ENCODE measurements at places on chromosomes 16 and 17.

DNA sequence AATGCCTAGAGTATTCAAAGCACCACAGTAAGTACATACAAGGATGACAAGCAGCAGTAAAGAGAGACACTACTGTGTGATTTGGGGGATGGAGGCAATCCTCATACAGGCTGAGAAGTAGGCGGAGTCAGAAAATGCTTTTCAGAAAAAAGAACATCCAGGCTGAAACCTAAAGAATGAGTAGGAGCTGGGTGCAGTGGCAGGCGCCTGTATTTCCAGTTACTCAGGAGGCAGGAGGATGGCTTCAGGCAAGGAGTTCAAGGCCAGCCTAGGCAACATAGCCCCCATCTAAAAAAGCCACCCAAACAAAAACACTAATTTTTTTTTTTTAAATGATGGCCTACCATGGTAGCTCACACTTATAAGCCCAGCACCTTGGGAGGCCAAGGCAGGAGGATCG is 10.3 kb downstream of the KANSL1 start:
- DNase-seq = no peak

DNA sequence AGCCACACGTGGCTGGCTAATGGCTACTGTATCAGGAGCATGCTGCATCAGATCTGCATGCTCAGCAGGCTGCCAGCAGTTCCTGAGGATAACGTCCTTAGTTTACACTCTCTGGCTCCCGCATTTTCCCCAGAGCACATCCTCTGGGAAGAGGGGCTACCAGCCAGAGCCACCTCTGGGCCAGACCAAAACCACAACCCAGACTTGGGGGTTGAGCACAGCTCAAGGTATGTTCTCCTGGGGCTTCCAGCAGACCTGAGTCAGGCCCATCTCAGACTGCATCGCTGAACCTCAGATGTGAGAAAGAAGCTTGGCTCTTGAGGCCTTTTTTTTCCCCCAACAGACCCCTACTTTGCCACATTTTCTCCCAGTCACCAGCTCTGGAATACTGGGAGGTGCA is 23.7 kb upstream of the WSCD1 start:
- DNase-seq = no peak

DNA sequence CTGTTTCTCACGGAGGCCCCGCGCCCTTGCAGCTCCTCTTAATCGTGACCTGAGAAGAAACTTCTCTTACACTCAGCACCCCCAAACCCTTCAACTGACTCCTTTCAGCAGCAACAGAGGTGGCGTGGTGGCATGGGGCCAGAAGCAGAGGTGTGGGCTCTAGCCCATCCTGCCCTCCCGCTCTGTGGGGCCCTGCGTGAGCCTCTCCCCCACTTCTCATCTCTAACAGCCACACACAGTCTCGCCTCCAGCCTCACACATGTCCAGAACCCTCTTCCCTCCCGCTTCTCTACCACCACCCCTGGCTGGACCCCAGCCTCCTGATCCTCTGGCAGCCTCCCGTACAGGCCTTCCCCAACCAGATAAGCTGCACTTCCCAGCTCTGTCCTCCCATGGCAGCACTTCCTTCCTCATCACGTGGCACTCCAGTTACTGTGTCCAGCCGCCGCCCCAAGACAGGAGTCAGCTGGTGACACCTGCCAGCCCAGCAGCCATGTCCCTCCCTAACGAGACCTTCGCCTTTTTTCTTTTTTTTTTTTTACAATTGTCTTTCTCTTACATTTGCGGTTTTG is 30.5 kb downstream of the NSMCE1 start:
- no peak for DNase-seq

DNA sequence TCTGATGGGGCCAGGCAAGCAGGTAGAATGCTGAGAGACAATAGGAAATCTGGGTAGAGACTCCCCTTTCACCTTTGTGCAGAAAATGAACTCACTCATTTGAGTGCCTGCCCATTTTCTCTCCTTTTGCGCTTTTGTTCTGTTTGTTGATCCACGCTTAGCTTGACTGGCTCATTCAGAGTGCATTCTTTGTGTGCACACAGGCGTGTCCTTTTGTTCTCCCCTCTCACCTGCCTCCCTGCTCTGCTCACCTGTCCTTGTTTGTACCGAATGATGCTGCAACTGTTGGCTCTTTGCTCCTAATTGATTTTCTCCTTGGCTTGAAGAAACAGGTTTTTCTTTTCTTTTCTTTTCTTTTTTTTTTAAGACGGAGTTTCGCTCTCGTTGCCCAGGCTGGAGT is 15.8 kb downstream of the PGS1 start:
- no peak for DNase-seq

DNA sequence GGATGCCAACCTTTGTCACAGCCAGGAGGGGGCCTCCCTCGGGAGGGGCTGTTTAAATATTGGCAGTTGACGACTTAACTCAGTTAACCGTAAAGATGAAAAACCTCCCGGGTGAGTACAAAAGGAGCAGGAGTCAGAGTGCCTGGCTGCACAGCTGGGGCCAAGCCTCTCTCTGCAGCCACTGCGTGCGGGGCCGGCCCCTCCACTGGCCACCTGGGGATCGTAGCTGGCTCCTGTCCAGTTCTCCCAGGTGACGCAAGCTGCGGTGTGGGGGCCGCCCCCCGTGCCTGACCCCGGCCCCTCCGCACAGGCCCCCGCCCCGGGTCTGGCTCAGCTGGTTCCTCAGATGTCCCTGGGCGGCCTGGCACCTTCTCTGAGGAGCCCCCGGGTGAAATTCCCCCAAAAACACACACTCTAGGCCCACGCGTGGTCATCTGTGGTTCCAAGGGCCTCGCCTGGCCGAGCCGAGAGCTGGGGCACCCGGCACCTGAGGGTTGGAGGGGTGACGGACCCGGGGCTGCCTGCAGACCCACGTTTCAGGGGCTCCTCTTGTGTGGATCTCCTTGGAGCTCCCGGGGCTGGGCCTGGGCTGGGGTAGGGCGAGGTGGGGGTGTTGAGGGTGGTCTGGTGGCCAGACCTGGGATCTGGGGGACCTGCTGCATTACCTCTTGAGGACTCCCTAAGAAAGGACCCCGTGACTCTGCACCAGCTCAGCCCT is 7.4 kb upstream of the CACNA1H start:
- DNase-seq = no peak

DNA sequence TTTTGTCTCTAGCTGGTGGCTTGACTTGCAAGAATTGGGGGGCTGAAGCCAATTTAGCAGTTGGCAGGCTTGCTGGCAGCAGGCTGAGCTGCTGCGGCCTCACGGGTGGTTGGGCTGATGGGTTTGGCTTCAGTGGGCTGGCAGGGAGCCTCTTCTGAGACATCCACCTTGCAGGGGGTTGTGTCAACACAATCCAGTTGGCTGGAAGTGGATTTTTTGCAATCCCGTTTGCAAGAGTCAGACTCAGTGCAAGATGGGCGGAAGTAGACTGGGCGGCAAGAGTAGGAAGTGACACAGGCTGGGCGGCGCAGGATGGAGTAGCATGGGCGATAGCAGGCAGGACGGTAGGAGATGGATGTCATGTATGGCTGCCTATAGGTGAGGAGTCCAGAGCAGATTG is 1.5 kb downstream of the KRTAP16-1 start:
- no peak for DNase-seq

DNA sequence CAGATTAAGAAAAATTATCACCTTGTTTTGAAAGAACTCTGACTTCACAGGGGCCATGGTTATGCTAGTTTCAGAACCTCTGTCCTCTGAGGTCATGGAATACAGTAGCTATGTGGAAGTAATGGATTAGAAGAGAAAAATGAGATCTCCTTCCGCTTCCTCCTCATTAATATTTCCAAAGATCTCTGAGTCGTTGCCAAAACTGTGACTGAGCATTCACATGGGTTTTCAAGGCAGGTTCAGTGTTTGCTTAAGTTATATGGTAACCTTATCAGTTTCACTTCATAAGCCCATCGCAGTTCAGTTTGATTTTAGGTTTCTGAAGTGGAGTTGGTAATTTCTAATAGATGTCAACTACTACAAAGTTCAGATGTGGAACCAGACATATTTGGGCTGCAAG is 321.2 kb upstream of the SOX9 start:
- DNase-seq = no peak

GRCh38 chr16:73737637-73738036 is 559.0 kb upstream of the PSMD7 start:
- no peak for DNase-seq

DNA sequence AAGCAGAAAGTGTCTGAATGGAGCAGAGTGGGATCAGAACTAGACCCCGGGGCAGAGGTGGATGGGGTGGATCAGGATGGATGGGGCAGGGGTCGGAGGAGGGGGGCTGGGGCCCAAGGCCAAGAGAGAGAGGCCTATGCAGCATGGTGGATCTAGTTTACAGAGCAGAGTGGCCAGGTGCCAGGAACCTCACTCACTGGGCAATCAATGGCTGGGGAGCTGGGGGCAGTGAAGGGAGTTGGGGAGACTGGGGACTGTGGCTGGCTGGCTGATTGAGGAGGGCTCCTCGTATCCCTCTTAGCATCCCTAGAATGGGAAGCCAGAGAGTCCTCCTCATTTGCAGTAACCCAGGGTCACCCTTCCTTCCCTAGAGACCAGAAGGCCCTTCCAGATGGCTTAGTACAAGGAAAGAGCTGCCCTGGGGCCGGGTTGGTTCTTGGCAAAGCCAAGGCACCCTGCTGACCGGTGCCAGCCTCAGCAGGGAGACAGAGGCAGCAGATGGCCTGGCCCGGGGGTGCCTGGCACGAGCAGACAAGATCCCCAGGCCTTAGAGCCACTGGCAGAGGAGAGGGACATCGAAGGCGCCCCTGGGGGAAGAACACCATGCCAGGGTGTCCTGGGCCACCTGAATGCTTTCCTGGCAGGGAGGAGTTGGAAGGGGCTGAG is 36.8 kb downstream of the SRCIN1 start:
- DNase-seq = no peak

- DNase-seq = no peak
Observed at GRCh38 chr16:85570735-85571562, 42.2 kb upstream of the GSE1 start.

DNA sequence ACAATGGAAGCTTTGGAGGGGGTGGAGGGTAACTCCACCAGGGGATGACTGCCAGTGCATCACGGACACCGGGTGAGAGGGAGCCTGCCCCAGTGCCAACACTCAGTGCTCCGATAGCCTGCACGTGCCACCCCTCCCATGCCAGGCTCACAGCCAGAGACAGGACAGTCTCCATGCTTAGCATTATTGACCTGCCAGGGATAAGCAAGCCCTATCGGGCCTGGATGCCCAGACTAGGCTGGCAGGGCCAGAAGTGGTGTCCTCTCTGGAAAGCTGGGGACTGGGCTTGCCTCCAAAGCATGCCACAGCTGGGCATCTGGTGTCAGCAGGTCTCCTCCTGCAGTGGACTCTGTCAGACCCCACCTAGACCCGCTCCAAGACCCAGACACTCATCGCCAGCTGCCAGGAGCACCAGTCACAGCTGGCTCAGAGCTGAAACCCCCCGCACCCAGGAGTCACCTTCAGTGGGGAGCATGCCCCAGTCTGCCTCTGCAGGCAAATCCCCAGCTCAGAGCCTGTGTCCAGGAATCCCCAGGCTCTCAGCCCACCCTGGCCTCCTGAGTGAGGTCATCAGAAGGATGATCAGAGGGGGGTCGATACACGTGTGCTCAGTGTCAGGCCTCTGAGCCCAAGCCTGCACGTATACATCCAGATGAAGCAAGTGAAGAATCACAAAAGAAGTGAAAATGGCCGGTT is 1.8 kb upstream of the RHBDF1 start:
- no peak for DNase-seq

DNA sequence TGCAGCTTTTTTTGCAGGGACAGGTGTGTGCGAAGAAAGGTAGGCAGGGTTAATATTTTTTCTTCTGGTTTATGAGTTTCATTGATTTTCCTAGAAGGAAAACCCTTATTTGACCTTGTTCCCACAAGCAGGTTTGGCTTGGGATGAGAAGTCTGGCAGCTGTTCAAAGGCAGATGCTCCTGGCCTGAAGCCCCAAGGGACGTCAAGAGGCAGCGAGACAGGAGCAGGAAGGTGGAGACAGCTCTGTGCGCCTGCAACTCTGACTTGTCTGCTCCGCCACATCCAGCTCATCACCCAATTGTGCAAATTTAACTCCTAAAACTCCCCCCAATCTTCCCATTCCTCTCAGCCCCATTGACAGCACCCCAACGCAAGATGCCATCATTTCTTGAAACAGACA is 136.8 kb upstream of the XYLT1 start:
- DNase-seq = no peak

- no peak for DNase-seq
Observed at GRCh38 chr16:69553332-69553731, 12.4 kb upstream of the NFAT5 start.

DNA sequence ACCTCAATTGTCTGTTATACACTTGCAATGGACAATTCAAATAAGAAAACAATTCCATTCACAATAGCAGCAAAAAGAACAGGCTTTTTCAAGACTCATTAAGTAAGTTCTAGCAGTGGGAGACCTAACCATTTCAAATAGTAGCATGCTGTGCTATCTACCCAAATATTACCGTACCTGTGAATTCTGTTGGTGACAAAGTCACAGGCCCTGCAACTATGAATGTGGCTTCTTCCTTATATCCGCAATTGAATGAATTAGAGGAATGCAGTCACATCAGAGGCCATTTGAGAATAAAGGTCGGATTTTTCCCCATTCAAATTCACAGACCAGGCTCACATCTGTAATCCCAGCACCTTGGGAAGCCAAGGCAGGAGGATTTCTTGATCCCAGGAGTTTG is 800 bp upstream of the NME4 start:
- no peak for DNase-seq

DNA sequence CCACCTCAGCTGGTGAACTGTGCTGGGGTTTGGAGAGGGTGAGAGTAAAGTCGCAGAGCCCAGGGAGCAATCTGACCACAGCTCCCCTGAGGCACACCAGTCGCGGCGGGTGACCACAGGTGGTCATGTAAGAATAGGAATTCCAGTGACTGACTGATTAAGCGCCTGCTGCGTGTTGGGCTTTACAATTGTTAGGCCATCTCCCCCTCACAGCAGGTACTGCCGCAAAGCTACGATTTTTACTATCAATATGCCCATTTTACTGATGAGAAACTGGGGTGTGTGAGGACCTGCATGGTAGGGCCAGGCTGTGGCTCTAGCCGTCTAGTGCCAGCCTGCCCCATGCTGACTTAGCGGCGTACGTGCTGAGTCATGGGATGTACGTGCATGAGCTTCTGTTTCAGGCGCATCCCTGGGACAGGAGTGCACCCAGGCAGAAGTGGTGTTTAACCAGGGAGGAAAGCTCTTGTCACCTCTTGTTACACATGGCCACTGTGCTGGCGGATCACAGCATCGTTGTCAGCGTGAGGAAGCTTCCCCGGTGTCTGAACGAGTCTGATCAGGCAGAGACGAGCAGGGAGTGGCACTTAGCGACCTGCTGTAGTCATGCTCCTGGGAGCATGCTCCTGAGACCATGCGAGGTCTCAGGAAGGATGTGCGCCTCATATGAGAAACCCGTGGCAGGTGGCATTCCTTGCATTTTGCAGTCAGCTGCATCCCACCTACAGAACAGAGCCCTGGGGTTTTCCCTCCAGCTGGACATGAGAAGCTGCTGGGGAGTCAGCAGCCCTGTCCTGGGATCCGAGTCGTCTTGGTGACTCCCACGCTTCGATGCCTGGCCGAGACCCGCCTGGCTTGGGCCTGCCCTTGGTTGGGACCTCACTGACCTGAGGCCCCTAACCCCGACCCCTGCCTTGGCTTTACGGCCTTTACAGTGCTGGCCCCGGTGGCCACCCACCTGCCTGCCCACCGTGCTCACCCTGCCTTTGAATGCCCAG is 163.7 kb upstream of the CHMP6 start:
- DNase-seq = peak; percentile 22
